ENCODE measurements at places on chromosomes 6 and 20.

GRCh38 chr6:119255492-119255891 lies 94.1 kb downstream of the MAN1A1 start:
- H3K4me3 ChIP-seq, result no peak overlapping the region
- no peak overlapping the region for H3K27ac ChIP-seq
- DNase-seq, result no peak
- H3K4me1 ChIP-seq, result peaks cover 6% of the 10 kb centered on the region

GRCh38 chr6:112846681-112847080 lies 499.6 kb downstream of the RFPL4B start:
- no peak for DNase-seq
- no peak overlapping the region for H3K27ac ChIP-seq
- no peaks in the 10 kb centered on the region for H3K36me3 ChIP-seq
- H3K4me1 ChIP-seq, result no peaks in the 10 kb centered on the region
- H3K4me3 ChIP-seq, result no peak overlapping the region

GRCh38 chr6:104788400-104788799 lies 71.3 kb downstream of the HACE1 start:
- no peaks in the 10 kb centered on the region for H3K27me3 ChIP-seq
- H3K4me3 ChIP-seq, result no peak overlapping the region
- no peak for DNase-seq
- no peaks in the 10 kb centered on the region for H3K36me3 ChIP-seq
- no peaks in the 10 kb centered on the region for H3K4me1 ChIP-seq

- peak overlapping the region; percentile 95 for H3K4me3 ChIP-seq
- H3K36me3 ChIP-seq, result no peaks in the 10 kb centered on the region
- H3K27ac ChIP-seq, result peak overlapping the region; percentile 97
- no peak for DNase-seq
- H3K27me3 ChIP-seq, result no peaks in the 10 kb centered on the region
These were observed 2.6 kb downstream of the TFEB start for GRCh38 chr6:41732591-41733359.

DNA sequence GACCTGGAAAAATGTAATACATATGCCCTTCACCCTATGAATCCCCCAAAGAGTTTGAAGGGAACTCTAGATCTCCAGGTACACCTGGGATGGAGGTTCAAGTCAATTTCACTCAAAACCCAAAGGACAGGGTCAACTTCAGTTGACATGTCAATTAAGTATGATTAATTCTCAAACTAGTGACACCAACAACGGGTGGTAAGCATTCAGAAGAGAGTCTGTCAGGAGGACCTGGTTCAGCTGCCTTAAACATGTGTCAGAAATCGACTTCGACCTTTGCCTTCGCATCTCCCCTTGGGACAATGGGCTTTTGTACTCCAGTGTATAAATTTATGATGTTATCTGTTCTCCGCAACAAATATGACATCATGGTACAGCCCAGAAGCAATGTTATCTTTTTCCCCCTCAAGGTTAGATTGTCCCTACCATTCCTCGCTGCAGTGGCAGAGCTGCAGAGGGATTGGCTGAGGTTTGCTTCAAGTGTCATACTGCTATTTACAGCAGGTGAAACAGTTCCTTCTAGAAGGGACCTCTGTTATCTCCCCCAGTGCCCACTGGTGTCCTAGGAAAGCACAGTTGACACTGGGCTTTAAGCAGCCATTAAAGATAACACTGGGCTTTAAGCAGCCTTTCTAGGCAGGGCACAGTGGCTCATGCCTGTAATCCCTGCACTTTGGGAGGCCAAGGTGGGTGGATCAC lies 94.7 kb upstream of the SNX9 start:
- no peak overlapping the region for H3K27ac ChIP-seq
- no peaks in the 10 kb centered on the region for H3K27me3 ChIP-seq
- no peaks in the 10 kb centered on the region for H3K36me3 ChIP-seq
- H3K4me1 ChIP-seq, result no peaks in the 10 kb centered on the region
- no peak overlapping the region for H3K4me3 ChIP-seq
- DNase-seq, result no peak

GRCh38 chr6:161486361-161487216 lies 212.7 kb upstream of the AGPAT4 start:
- H3K27ac ChIP-seq, result no peak overlapping the region
- H3K4me3 ChIP-seq, result no peak overlapping the region
- no peaks in the 10 kb centered on the region for H3K4me1 ChIP-seq
- H3K36me3 ChIP-seq, result no peaks in the 10 kb centered on the region
- no peaks in the 10 kb centered on the region for H3K27me3 ChIP-seq
- no peak for DNase-seq

DNA sequence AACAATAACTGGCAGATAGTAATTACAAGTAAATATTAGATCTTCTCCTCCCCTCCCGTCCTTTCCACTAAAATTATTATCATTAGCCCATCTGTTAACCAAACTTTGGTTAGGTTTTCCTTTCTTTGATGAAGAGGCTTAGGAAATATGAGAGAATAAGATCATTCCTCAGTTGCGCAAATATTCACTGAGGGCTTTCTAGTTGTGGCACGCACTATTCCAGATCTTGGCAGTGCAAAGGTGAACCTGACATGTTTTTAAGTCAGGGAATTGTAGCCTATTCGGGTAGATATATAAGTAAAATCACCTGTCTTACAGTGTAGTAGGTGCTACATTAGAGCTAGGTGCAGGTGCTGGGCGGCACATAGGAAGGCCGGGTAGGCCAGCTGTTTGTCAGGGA lies 31.1 kb downstream of the RNF217 start:
- H3K27ac ChIP-seq, result no peak overlapping the region
- no peak for DNase-seq
- H3K4me3 ChIP-seq, result no peak overlapping the region

GRCh38 chr6:107489636-107490565 lies at the start of gene SOBP:
TSS of gene SOBP (plus strand) at chr6:107490117. CDS start at chr6:107490617, 500 bp downstream.
- no peaks in the 10 kb centered on the region for H3K27me3 ChIP-seq
- peak; percentile 89 for DNase-seq
- H3K4me3 ChIP-seq, result peak within 1 kb of the TSS; percentile 77
- peak within 1 kb of the TSS; percentile 92 for H3K27ac ChIP-seq
- no peaks in the 10 kb centered on the region for H3K36me3 ChIP-seq

Data from sigmoid colon (tissue), 7 donors.